Activated CD4-positive, CD25-positive, alpha-beta regulatory T cell treated with anti-CD3 and anti-CD28 coated beads, Interleukin-2, amount 50 U/mL, for 16 hours (primary cell): ENCODE measurements at places on chromosomes 5 and 9.

GRCh38 chr9:119639287-119639955 is 270.2 kb upstream of the BRINP1 start:
- no peak for DNase-seq

GRCh38 chr9:113633782-113634595 is 170.5 kb downstream of the RGS3 start:
- no peak for DNase-seq

DNA sequence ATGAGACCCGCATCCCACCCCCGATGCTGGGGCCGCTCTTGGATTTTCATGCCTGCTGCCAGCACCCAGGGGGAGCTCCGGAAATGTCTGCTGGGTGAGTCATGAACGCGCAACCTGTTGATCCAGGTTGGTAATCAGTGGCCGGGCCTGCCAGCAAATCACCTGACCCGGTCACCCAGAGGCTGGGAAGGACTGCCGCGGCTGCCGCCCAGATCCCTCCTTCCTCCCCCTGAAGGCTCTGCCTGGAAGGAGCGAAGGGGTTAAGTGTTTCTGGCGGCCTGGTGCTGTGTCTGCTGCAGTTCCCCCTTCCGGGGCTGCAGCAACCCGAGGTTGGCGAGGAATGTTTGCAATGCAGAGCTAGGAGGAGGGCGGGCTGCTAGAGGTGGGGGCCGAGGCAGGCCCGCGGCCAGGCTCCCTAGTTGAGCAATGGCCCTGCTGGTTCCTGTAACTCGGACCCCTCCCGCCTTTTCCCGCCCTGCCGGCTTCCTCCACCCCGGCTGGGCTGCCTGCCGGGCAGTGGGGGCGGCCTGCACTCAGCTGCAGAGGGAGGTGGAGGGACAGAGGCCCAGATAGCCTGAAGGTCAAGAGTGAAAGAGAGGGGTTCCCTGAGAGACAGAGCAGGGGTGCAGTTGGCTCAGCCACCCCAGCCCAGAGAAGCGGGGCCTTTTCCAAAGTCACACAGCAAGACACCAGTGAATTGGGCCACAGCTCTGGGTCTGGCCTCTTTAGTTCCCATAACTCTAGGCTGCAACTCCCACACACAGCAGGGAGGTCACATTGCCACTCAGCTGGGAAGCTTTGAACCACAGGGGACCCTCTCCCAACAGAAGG is 156.3 kb upstream of the IER5L start:
- DNase-seq: no peak

DNA sequence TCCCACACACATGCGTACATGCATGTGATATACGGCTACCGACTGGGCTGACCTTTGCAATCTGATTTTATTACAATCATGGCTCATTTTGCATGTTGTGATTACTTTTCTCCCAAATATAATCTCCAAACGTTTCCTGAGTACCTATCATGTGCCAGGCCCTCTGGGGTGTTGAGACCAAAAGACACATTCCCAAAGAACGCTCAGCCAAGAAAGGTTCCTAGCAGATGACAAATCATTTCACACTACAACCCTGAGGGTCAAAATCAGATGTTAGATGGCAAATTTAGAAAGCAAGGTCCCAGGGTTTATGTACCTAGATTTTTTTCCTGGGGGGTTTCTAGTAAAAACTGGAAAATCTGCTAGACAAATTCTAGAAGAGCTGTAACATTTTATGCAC is 32.4 kb upstream of the SLC25A51 start:
- DNase-seq: no peak

DNA sequence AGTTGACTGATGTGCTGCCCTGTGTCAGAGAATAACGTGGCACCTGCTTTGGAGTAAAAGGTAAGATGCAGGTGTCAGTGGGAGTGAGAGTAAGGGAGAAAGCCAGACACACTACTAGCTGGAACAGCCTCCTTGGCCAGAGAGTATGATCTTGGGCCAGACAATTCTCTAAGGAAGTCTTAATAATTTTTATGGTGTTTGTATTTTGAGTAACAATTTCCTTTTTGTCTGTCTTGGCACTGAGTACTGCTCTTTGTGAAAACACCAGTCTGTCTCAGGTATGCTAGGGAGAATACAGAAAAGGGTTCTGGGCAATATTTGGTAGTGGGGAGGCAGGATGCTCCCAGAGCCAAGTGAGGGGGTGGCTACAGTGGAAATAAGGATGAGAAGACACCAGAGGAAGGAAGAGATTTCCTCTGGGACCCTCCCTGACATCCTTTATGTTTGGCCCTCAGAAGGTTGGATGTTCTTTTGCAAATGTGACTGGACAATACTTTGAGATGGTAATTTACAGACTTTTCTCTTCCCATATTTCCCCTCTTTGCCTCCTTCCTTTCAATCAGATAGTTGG is 20.6 kb upstream of the PRDM6 start:
- no peak for DNase-seq

- DNase-seq: no peak
Measured at GRCh38 chr5:95746722-95747679, 15.9 kb downstream of the RHOBTB3 start.

GRCh38 chr5:169081000-169081724 is 219.8 kb downstream of the SLIT3 start:
- DNase-seq: no peak

GRCh38 chr5:126658561-126658960 is 57.8 kb downstream of the PHAX start:
- DNase-seq: no peak

- DNase-seq: no peak
Measured at GRCh38 chr9:27933210-27934025, 360.1 kb upstream of the C9orf72 start.
